GM12891 (cell line): ENCODE measurements at places on chromosomes 5 and 9.

DNA sequence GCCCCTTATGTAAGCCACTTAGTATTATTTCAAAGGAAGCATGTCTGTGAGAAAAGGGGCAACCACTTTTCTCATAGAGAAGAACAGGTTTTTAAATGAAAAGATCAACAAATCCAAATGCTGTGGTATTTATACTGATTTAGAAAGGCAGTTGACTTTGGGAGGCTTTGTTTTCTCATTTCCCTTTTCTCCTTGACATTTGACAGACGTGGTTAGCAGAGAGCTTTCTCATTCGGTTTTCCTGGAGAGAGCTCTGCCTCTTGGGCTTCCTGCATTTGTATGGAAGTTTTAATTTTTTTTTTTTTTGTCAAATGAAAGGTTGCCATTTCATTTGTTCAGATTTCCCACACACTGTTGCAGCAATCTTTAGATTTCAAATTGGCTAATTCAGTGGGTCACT lies 62.5 kb downstream of the EXOSC2 start:
- no peak for DNase-seq

- no peak for DNase-seq
Observed at GRCh38 chr5:123810746-123811340, 298.9 kb downstream of the CSNK1G3 start.

DNA sequence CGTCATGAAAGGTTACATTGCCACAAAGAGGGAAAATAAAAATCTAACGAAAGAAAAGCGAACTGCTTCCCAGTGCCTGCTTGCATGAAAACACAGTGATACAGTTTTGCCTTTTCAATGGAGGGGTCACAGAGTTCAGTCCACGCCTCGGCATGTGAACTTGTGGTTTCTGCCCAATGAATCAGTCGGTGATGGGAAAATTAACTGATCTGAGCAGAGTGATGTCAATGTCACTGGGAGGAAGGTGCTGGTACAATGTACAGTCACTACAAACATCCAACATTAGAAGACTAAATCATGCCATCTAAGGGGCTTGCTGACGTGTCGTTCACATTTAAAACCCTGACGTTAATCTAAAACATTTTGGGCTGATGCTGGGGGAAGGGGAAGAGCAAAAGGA lies 151.8 kb upstream of the MSX2 start:
- DNase-seq = no peak

DNA sequence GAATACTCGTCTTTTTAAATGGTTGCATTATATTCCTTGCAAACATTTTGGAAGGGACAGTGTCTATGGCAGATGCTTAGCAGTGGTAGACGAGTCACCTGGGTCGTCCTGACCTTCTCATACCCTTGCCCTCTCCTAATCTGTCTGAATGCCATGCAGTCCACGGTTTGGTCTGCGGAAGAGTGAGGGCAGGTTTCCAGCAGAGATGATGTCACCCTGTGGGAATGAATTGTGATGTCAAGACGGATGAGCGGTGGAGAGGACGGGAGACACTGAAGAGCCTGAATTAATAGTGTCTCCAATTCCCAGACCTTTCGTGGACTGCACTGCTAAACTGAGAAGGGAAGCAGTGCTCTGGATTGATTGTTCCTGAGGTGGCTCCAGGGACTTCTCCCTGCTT lies 329.0 kb upstream of the PANK3 start:
- DNase-seq = no peak

DNA sequence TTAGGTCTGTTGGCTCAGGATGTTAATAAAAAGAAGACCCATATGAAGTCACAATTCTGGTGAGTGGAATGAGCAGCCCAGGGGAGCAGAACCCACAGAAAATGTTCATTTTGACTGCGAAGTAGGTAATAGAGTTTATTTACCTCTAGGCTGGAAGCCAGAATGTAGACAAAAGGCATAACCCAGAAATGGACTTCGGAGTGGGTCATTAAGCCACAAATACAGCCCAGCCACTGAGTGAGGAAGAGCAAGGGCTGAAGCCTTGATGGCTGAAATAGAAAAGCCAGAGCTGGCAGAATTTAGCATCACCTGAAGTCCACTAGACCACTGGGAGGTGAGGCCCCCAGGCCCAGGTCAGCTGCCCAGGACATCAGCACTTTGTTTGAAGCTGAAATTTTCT lies 168.0 kb downstream of the NXNL2 start:
- no peak for DNase-seq
